Iris pigment epithelial cell (primary cell): ENCODE measurements at places on chromosomes 16 and 17.
A peak's percentile ranks its signal among the peaks of the same experiment; 100 is the strongest.

DNA sequence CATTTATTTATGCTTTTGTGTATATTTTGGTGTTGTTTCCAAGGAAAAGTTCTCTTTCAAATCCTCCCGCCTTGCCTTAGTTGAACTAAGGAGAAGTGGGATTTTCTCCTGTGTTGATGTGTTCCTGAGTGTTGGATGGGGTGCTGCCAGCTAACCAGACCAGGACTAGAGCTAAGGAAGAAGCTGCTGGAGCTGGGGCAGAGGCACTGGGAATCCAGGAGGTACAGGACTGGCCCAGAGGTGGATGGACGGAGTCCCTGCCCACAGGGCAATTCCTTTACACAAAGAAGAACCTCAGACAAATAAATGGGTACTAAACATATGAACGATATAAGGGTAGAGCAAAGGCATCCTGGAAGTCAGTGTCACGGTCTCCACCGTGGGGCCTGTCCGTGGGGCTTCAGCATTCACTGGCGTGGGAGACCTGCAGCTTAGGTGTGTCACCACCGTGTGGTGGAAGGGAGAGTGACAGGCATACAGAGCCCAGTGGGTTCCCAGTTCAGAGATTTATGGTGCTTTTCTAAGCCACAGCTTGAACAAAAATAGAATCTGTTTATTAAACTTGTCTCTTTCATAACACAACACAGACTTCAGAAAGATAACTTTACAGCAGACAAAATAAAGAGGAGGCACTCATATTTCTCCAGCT lies 270.7 kb downstream of the NTN1 start:
- DNase-seq, result peak; percentile 35

- DNase-seq, result no peak
Observed at GRCh38 chr16:22213236-22213635, 7.2 kb downstream of the EEF2K start.

DNA sequence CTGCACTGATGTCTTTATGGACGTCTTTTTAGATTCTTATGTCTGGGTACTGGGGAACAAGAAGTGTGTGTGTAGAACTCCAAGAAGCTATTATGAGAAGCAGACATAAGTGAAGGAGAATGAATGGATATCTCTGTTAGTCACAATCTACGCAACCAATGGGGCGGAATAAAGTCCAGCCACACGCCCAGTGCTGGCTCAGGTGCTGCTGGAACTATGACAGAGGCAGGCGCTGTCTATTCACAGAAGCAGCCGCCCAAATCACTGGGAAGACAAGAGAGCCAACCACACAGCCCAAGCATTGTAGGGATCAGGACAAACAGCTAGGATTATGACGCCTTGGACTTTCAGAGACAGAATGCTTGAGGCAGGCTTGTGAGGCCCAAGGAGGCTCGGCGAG lies 43.9 kb upstream of the ICAM2 start:
- DNase-seq, result no peak

DNA sequence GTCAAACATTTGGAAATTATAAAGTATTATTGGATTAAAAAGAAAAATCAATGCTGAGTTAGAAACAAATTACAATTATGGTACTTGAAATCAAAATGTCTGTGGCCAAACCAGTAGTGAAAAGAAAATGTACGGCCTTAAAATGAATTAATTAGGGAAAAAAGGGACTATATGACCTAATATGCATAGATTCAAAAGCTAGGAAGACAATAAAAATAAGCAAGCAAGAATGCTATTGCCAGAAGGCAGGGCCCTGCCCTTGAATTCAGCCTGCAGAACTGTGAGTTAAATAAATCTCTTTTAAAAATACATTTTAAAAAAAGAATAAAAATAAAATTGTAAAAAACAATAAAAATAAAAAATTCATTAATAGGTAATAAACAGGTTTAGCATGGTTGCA lies 88.7 kb downstream of the TRIM37 start:
- DNase-seq, result no peak

DNA sequence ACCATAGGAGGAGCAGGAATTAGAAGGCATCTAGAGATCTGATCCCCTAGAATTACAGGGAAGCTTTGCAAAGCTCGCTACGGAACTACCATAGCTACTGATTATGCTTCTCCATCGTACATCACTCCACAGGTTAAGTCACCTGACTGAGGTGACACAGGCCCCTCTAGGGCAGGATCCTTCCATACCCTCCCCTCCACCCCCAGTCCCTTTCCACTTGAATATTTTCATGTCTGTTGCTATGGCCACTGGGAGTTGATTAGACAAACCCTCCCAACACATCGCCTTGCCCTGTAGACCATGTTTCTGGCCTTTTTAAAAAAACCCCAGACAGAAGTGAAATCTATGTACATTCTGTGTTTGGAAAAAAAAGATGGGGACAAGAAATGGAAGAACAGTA lies 287.1 kb downstream of the SOX9 start:
- DNase-seq, result no peak

GRCh38 chr16:1614456-1615102 lies 2.4 kb downstream of the CRAMP1 start:
- DNase-seq, result peak; percentile 43

DNA sequence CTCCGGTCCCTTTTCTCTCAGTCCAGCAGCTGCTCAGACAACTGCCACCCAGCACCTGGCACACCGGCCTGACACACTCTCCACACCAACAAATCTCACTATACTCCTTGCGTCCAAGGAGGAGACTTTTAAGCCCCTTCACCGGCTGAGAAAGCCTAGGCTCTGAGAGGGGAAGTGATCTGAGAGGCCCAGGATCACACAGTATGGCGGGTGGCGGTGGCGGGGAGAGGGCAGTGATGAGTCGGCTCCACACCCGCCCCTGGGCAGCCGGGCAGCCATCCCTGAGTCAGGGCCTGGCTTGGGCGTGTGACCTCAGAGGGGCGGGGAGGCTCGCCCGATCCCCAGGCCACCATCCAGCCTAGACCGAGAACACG lies 569 bp downstream of the FLII start:
- peak; percentile 64 for DNase-seq

GRCh38 chr16:6837722-6838121 lies 494.9 kb upstream of the RBFOX1 start:
- no peak for DNase-seq

- peak; percentile 3 for DNase-seq
Observed at GRCh38 chr17:48162946-48163506, 55.5 kb downstream of the SNX11 start.

- no peak for DNase-seq
Observed at GRCh38 chr17:15464231-15464985, 3.0 kb downstream of the CDRT4 start.

DNA sequence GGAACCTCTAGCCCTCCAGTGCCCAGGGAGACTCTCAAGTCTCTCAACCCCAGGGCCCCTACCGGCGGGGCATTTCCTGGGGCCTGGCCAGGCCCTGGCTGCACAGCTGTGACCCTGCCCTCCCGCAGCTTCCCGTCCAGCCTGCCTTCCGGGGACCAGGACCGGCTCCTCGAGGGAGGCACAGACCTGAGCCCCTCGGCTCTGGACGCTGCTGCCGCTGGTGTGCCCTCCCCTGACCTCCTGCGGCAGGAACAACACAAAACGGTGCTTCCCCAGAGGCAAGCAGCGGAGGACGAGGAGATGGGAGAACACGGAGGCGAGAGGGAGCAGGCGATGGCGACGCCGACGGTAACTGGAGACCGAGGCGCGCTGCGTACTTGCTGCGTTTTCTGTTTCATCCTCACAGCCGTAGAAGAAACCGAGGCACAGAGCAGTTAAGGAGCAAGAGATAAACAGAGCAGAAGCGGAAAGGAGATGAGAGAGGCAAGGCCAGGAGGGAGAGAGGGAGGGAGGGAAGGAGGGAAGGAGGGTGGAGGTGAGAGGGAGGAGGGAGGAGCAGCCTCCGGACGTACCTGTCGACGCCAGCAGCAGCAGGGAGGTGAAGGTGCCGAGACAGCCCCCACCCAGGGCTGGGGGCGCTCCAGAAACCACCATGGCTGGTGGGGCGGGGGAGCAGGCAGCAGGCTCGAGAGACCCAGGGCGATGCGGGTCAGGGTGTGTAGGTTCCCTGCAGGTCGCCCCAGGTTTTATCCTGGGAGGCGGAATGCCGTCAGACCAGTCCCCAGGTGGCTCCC lies at the start of gene PRSS22:
TSS of gene PRSS22 (minus strand) at position 720 of the 794 bp plus-strand sequence. CDS start at position 654, 66 bp downstream.
- DNase-seq, result no peak

- DNase-seq, result no peak
Observed at GRCh38 chr17:3003296-3004149, 59.9 kb downstream of the OR1D5 start.

DNA sequence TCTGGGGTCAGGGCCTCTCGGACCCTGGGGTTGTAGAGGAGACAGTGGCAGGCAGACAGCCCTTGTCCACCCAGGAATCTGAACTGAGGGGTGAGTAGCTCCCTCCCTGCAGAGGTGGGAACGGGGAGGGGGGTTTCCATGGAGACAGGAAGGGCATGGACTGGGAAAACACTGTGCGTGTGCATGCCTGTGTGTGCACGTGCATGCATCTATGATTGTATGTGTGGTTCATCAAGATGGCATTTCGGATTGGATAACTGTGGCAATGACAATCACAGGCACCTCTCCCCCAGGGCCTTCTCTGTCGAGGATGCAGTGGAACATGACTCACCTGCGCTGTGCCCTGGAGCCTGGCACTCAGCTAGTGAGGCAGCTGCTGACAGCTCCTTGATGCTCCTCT lies 6.1 kb upstream of the CD300C start:
- DNase-seq, result no peak

DNA sequence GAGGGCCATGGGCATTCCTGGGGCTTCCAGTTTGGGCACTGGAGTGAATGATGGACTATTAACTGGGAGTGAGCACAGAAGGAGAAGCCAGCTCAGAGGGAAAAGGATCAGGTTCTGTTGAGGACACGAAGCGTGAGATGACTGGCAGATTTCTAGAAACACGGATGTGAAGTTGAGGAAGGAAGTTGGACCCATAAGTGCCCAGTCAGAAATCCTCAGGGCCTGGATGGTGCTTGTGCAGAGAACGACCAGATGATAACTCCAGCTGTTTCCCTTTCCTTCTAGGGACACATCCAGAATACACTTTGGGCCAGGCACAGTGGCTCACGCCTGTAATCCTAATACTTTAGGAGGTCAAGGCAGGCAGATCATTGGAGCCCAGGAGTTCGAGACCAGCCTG lies 23.3 kb upstream of the ANKRD40CL start:
- no peak for DNase-seq
